Left lung (tissue), 14 donors: ENCODE measurements at places on chromosomes 1 and 21. TPM values are rescaled to one million over a fixed set of nuclear protein-coding genes. Genes with fewer than 3 reads are reported as not detected.

DNA sequence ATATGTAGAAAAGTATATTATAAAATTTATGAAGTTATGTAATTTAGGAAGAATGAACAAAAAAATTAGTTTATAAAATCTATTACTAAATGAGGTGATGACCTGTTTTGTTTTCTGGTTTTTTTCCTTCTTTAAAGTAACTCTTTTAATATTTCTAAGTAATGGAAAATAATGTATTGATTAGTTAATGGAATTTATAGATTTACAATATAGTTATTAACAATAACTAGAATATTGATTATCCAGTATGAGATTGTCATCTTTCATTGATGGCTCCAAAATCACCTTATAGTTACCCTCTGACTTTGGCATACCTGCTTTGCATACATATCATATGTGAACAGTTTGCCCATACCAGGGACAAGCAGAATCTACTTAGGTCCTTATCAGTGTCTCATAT lies 23.4 kb downstream of the CAMSAP2 start:
- peaks cover 18% of the 10 kb centered on the region for H3K36me3 ChIP-seq
- H3K27ac ChIP-seq, result no peak overlapping the region
- no peak for DNase-seq
- H3K4me3 ChIP-seq, result no peak overlapping the region
- no peaks in the 10 kb centered on the region for H3K27me3 ChIP-seq

DNA sequence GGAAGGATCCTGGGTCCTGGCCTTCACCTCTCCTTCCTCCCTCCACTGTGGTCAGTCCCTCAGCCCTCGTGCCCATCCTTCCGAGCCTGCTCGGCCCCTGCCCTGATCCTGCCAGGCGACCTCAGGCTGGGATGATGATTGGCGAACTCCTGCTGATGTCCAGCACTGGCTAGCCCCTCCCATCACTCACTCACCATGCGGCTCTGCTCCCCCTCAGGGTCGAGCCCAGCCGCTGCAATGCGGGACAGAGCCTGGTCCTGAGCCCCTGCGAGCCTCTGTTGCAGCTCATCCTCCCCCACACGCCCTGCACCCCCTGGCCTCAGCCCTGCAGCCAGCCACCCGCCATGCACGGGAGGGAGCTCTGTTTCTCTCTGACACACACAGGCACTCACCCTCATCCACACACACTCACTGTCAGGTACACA lies 100.2 kb downstream of the DMRTB1 start:
- H3K27ac ChIP-seq, result no peak overlapping the region
- no peaks in the 10 kb centered on the region for H3K27me3 ChIP-seq
- no peaks in the 10 kb centered on the region for H3K4me1 ChIP-seq

DNA sequence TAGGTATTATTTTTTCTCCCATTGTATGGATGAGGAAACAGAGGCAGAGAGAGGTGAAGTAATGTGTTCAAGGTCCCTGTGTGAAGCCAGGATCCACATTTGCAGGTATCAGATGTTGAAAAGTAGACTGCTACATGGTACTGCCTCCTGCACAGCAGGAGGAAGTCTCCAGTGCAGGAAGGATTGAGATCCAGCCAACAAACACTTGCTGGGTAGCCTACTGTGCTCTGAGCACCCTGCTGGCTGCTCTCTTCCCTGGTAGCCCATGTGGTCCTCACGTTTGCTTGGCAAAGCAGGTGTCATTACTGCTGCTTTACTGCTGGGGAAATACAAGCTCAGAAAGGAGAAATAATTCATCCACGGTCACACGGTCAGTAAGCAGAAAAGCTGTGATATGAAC lies 21.3 kb upstream of the GRIK3 start:
- no peak for DNase-seq
- no peaks in the 10 kb centered on the region for H3K36me3 ChIP-seq
- H3K4me3 ChIP-seq, result no peak overlapping the region
- peaks cover 10% of the 10 kb centered on the region for H3K27me3 ChIP-seq

DNA sequence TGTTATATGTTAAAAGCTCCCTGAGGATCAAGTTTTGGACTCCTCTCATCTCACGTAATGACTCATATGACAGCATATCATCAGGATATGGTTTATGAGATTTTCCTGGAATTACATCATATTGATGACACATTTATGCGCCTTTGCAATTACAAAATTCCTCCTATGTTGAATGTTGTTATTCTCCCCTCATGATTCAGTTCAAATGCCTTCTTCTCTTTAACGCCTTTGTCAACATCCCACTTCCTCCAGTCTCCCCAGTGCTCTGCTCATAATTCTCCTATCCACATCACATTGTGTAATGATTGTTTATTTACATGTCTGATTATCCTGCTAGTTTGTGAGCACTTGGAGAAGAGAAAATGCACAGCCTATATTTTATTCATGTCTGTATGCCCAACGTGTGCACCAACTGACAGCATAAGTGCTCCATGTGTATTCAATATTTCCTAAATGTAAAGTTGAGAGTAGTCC lies 80.9 kb upstream of the BACH1 start:
- peaks cover 34% of the 10 kb centered on the region for H3K4me1 ChIP-seq
- H3K27ac ChIP-seq, result no peak overlapping the region
- DNase-seq, result peak; percentile 50
- H3K27me3 ChIP-seq, result no peaks in the 10 kb centered on the region
- H3K4me3 ChIP-seq, result no peak overlapping the region
- H3K36me3 ChIP-seq, result no peaks in the 10 kb centered on the region

GRCh38 chr21:26067836-26068594 lies 102.6 kb downstream of the APP start:
- no peaks in the 10 kb centered on the region for H3K27me3 ChIP-seq
- H3K4me1 ChIP-seq, result peaks cover 8% of the 10 kb centered on the region
- no peak overlapping the region for H3K27ac ChIP-seq
- H3K36me3 ChIP-seq, result no peaks in the 10 kb centered on the region
- no peak overlapping the region for H3K4me3 ChIP-seq

Gene PDE9A
- total RNA-seq, result 5.1 TPM

Gene YTHDF2
- 60.4 TPM for total RNA-seq

Gene HENMT1
- total RNA-seq, result 7.0 TPM
